ENCODE measurements at places on chromosomes 16 and 17. TPM values are rescaled to one million over a fixed set of nuclear protein-coding genes. Genes with fewer than 3 reads are reported as not detected.

- DNase-seq = no peak
Observed at GRCh38 chr16:47063011-47063724, 80.6 kb downstream of the NETO2 start.

The ZNF207 gene
- 114 TPM for total RNA-seq

DNA sequence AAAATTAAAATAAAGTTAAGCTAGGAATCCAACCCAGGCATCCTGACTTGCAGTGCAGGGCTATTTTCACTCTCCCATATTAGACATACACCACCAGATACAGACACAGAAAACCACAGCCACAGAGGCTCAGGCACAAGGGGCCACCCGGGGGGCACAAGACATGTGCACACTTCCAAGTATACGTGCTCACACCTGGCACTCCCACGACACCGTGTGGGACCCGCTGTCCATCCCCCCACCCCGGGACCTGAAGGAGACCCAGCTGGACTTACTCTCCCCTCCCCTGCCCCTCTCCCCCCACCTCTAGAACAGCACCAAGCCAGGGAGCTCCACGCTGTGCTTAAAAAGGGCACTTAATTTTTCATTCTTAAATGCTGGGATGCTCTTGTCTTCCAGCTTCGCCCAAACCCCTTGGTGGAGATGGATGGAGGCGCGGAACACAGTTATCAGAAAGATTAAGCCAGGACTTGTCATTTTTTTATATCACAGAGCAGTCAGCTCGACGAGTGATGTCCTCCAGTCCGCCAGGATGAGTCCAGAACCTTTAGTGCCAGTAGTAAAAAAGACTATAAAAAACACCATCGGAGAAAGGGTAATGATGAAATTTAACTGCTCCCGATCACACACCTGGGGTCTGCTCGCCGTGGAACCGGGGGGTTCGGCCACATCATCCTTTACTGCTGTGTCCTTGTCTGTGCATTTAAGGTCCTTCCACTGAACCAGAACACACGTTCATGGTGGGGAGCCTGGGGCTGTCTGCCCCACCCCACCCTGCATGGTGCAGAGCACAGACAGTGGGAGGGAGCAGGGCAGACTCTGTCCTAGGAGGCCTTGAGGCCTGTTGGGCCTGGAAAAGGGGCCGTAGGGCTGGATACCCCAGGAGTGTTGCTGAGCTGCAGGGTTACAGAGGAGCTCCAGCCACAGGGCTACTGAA is 73.3 kb upstream of the LHX1 start:
- DNase-seq = no peak

DNA sequence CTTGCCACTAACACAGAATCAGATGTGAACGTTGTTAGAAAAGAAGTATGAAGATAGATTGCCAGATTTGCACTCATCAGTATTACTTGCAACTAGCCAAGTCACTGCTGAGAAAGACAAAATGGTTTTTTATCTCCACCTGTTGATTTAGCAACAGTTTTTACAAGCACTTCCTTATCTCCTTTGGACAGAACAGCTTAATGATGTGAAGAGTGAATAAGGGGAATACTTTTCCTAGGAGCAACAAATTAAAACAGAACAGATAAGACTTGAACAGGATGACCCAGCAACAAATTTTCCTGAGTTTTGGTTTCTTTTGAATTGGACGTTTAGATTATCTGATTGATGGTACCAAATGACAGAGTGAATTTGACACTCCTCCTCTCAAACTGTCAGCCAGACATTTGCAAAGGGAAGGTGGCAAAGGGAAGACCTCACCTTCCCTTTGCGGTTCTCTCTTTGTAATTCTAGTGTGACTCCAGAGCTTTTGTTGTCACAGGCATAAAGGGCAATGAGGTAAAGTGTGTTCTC is 130.6 kb downstream of the NLK start:
- DNase-seq = no peak

DNA sequence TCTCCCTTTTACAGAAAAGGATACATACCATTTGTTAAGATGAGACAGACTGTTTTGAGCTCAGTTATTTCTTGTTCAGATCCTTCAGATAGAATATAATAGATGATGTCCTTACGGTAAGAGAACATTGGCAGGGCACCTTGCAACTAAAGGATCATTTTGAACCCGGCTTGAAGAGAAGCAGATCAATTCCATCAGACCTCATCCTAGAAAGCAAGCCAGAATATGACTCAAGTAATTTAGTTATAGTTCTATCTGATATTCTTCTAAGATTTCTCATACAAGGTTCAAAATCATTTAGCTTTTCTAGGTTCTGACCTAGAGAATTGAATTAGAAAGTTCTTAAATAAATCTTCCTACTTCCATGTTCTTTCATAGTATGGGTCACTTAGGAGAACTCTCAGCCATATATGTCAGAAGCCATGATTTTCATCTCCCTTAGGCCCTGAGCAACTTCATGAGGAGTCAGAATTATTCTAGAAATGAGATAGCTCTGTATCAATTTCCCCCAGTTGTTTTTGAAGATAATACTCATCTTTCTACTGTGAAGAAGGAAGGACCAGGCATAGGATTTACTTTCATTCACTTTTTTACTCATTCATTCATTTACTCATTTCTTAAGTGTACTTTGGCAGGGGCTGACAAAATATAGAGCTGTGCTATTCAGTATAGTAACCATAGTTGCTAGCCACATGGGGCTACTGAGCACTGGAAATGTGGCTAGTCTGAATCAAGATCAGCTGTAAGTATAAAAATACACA is 2.5 kb upstream of the CMTM1 start:
- DNase-seq = no peak

DNA sequence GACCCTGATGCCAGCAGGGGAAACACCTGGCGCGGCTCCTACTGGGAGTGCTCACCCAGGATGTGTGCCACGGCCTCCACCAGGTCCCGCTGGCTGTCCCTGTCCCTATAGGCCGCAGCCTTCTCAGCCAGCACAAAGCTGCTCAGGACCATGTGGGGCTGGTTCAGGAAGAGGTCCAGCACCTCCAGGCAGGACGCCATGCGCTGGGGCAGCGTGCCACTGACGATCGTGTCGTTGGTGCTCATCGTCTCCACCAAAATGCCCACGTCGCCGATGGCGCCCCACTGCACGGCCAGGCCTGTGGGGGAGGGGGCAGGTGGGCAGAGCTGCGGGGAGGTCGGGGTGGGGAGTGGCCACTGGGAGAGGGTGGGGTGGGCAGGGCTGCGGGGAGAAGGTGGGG is 15.9 kb upstream of the DUS1L start:
- no peak for DNase-seq

GRCh38 chr17:78806451-78806850 is 24.4 kb upstream of the CYTH1 start:
- DNase-seq = no peak

The ABCC11 gene
- not detected for total RNA-seq

DNA sequence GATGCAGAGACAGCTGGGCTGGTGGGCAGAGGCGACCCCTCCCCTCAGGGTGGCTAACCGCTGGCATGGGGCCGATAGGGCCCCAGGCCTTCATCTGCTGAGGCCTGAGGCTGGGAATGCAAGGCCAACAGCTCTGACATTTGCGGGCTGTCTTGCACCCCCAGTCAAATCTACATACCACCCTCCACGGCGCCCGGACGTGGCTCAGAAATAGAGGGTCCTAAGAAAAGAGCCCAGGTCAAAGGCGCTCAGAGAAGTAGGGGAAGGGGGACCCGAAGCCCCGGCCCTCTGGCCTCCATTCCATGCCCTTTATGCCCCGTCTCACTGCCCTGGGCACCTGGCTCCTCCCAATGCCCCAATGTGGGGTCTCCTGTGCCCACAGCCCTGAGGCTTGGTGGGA is 142.3 kb downstream of the C16orf78 start:
- no peak for DNase-seq

- DNase-seq = no peak
Observed at GRCh38 chr16:55651841-55652824, 3.7 kb upstream of the SLC6A2 start.

- DNase-seq = no peak
Observed at GRCh38 chr17:74520790-74521480, 10.3 kb downstream of the CD300LB start.

- DNase-seq = no peak
Observed at GRCh38 chr17:68432086-68432864, 25.0 kb downstream of the WIPI1 start.

The PRAC2 gene
- total RNA-seq = not detected

- no peak for DNase-seq
Observed at GRCh38 chr17:72270273-72270924, 149.6 kb downstream of the SOX9 start.

The PRAC1 gene
- not detected for total RNA-seq

GRCh38 chr16:29806641-29807425 is 504 bp downstream of the MAZ start:
- DNase-seq = no peak

- DNase-seq = no peak
Observed at GRCh38 chr16:28182183-28182582, 29.6 kb downstream of the XPO6 start.

DNA sequence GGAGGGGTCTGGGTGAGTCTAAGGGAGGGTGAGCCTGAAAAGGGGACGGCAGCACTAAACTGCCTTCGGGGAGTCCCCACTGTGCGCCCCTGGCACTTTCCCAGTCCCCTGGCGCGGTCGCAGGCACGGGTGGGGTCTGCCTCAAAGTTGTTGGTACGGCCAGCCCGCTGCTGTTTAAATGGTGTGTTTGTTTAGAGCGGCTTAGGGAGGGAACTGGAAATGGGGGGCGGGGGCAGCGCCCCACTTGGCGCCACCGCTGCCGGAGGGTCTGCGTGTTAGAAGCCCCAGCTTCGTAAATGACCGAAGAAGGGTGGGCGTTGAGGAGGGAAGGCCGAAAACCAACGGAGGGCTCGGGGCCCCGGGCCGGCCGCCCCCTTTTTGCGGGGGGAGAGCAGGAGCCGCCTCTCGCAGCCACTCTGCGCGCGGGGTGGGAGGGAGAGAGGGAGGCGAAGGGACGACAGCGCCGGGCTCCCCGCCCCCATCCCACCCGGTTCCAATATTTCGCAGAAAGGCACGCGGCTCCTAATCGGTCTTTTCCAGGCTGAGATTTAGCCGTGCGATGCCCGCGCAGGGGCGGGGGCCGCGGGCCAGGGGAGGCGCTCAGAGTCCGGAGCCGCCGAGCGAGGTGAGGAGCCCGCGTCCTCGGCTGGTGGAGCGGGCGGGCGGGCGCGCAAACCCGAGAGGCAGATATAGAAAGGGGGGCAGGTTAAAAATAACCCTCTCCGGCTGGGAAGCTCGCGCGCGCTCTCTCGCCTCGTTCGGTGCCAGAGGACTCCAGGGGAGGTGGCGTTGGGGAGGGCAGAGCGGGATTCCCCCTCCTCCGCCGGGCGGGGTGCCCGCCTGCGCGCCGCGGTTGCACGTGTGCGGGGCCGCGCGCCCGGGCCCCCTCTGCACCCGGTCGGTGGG is 54.9 kb downstream of the SREBF1 start:
- no peak for DNase-seq

The LGALS9C gene
- total RNA-seq = not detected

GRCh38 chr17:32504166-32504990 is 17.6 kb downstream of the CDK5R1 start:
- DNase-seq = no peak

The KCTD2 gene
- 14.4 TPM for total RNA-seq

DNA sequence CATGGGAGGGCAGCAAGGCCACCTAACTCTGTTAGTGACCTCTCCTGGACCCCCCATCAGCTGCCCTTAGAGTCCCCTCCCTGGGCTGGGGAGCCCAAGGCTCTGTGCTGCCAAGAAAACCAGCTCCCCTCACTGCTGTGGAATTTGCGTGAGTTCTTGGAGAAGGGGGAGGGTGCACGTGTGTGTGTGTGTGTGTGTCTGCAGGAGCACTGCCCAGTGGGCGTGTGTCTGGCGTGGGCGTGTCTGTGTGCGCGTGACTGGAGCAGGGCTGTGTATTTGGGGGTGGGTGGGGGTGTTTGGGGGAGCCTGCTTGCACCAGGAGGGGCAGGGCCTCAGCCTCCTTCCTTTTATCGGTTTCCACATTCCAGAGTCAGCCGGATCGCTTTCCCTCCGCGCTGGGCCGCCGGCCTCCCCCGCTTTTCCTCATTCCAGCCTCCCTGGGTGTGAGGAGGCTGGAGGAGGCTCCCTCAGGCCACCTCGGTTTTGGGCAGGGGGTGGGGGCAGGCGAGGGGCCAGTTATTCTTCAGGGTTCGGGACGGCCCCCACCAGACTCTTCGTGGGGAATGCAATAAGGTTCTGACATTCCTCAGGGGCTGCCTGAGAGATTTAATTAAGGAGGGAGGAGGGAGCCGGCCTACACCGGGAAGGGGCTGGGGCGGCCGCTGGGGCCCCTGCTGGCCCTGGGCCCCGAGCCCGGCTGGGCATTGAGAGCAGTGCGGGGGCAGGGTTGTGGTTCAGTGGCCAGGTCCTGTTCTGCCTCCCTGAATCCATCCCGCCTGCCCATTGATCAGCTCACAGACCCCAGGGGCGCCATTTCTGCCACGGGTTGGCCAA is 2.5 kb downstream of the VASN start:
- no peak for DNase-seq

DNA sequence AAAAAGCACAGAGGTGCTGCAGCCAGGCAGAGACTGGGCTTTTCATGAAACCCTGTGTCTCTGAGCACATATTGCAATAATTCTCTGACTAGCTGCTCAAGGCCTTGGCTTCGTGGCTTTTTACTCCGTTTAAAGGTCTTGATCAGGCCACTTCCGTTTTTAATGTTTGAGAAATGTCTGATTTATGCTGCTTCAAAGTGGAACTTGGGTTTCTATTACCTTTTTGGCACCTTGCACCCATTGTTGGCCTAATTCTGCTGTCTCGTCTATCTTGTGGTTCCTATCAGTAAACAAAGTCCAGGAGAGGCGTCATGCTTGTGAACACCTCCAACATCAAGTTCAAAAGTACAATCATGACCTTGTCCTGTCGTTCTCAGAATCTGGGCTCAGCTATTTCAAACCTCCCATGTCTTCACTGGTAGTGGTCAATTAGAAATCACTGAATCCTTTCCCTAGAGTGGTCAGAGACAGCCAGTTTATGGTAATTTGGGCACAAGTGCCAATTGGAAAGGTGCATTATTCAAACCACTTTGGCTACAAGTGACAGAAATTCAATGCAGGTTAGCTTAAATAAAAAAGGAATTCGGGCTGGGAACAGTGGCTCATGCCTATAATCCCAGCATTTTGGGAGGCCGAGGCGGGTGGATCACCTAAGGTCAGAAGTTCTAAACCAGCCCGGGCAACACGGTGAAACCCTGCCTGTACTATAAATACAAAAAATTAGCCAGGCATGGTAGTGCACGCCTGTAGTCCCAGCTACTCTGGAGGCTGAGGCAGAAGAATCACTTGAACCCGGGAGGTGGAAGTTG is 33.3 kb upstream of the METTL9 start:
- no peak for DNase-seq

DNA sequence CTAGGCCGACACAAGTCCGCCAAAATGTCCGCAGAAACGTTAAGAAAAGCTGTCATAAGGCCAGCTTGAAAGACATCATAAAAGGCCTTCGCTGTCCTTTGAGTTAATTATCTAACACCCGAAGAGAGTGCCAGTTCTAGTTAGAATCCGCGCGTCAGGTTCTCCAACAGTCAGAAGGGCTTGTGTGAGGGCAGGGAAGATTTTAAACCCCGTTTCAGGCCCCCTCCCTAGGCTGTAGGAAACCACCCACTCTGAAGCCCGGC is 729 bp upstream of the CLTC start:
- DNase-seq = no peak

The PRSS27 gene
- total RNA-seq = 0.07 TPM

Measured in pulmonary artery endothelial cell (primary cell).